Retina (tissue), 1 donor: ENCODE measurements at places on chromosomes 3 and 15.

- no peak for DNase-seq
These were observed 228.5 kb downstream of the CHL1 start for GRCh38 chr3:425079-425478.

DNA sequence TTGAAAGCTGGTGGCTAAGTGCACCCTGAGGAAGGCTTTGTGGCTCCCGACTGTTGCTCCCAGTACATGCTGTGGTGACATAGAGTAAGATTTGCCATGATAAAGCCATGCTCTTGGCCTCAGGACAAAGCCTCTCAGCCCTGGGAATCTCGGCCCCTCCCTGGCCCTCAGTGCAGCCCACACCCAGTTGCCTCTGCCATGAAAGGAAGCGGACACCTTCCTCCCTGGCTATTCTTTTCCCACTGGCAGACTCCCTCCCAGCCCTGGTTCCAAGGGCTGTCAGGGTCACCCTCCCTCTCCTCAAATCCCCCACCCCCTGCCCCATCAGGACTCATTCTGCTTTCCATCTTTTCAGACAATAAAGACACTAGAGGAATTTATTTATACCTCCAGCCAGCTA is 119.8 kb upstream of the NEO1 start:
- DNase-seq = no peak

DNA sequence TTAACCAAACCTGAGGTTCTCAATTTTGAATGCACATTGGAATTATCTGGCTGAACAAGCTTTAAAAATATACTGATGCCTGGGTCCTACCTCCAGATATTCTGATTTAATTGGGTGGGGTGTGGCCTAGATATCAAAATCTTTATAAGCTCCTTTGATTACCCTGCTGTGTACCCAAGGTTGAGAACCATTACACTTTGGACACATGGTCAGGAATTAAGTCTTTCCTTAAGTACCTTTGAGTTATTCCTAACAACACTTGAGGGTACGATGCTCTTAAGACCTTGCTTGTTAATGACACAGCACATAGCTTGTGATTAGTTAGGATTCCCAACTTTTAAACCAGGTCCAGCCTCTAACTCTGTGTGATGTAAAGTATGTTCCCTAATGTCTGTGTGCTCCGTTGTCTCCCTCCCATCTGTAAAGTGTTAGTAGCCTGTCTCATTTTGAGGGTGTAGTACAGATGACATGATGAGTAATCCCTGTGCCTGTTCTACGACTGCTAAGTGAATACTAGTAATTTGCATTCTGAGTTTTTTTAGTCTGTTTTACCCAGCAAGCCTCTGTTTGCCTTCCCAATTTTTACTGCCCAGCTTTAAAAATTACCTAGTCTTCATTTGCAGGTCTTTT is 154.9 kb downstream of the KLHL25 start:
- no peak for DNase-seq

- DNase-seq = no peak
These were observed 218.2 kb downstream of the ADAMTS17 start for GRCh38 chr15:100123611-100124010.

GRCh38 chr15:101255615-101256241 is 3.9 kb upstream of the CHSY1 start:
- DNase-seq = no peak

- DNase-seq = no peak
These were observed 62.2 kb upstream of the P2RY1 start for GRCh38 chr3:152772674-152773225.

- DNase-seq = no peak
These were observed 66.6 kb upstream of the UMPS start for GRCh38 chr3:124663690-124664089.

DNA sequence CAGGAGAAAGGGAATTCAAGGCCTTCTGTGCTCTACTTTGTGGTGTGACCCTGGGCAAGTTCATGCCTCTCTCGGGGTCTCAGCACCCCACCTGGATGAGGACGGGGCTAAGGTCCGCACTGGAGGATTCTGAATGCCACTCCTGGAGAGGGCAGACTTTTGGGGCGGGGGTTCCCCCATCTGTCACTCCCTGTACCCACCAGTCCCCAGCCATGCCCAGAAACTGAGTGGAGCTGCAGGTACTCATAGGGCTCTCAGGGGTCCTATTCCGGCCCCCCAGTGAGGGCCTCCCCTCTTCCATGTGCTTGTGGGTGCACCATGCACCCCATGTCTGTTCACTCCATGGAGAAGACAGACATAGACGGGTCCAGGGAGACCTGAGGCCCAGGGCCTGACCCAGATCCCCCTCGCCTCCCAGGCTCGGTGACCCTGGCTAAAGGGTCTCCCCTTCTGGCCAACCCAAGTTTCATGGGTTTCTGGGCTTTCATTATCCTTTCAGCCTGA is 26.0 kb downstream of the ACSBG1 start:
- no peak for DNase-seq

DNA sequence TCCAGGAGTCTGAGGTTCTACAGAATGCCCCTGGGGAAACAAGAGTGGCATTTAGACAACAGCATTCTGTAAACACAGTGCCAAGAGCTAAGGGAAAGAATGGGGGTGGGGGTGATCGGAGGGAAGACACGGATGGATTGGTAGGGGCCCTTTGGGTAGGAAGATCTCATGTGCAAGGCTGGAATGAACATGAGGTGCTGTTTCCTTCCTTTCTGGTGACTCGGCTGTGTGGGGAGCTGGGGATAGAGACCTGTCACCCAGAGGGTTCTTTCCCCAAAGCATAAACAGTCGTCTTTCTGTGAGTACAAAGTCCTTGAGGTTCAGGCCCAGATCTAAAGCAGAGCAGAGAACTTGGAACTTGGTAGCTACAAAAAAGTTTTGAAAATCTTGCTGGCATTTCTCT is 11.7 kb downstream of the TPM1 start:
- DNase-seq = no peak

DNA sequence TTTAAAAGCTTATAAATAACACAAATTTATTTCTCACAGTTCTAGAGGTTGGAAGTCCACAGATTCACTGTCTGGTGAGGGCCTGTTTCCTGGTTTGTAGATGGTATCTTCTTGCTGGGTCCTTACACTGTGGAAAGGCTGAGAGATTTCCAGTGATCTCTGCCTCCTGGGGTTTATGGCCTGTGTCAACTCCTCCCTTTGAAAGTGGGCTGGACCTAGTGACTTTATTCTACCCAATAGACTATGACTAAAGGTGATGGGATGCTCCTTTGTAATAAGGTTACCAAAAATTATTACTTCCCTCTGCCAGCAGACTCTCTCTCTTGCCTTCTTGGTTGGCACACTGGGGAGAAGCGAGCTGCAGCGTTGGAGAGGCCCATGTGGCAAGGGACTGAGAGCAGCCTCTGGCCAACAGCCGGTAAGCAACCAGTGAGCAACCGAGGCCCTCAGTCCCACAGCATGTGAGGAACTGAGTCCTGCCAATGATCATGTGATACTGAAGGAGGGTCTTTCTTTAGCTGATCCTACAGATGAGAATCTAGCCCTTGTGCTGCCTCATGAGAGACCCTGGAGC is 14.0 kb upstream of the COPG1 start:
- DNase-seq = no peak

GRCh38 chr3:4495294-4496086 is 2.3 kb downstream of the ITPR1 start:
- DNase-seq = no peak

GRCh38 chr3:124969963-124970722 is 35.6 kb upstream of the MUC13 start:
- no peak for DNase-seq

DNA sequence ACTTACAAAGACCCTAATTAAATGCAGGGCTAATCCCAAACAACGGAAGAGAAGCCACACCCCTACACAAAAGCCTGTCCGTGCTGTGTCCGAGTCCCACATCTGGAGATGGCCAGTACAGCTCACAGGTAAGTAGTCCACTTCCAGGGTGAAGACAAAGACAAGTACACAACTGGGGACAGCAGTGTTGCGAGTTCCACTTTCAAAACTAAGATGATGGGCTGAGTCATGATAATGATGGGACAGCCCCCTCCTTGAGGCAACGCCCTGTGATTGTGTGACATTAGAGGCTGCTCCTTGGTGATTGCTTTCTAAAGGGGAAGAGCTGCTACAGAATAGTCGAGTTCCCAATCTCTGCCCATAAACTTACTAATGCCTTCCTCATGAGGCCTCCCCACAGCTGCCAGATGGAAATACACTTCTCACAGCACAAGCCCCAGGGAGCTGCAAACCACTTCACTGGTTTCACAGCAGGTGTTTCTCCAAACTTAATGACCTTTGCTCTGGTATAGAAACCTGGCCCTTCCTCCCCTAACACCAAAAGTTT is 27.6 kb downstream of the RFT1 start:
- no peak for DNase-seq

DNA sequence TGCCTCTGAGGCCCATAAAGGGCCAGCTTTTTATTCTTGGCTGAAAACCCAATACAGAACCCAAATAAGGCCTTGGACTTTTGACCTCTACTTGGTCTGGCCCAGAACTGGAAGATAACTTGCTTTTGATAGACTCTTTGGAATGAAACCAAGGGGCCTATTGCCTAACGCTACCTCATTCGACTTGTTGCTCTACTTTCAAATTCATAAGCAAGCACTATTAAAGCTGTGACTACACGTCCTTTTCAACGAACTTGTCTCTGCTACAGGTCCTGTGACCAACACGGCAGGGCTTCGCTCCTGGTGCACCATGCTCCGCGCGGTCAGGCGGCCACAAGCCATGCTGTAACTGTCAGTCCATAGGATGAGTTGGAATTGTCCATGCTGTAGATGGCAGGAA is 385.4 kb downstream of the MFSD1 start:
- no peak for DNase-seq

GRCh38 chr15:75694241-75695182 is 18.1 kb downstream of the CSPG4 start:
- DNase-seq = peak; percentile 78

GRCh38 chr15:28132524-28133275 is 33.6 kb upstream of the OCA2 start:
- no peak for DNase-seq

DNA sequence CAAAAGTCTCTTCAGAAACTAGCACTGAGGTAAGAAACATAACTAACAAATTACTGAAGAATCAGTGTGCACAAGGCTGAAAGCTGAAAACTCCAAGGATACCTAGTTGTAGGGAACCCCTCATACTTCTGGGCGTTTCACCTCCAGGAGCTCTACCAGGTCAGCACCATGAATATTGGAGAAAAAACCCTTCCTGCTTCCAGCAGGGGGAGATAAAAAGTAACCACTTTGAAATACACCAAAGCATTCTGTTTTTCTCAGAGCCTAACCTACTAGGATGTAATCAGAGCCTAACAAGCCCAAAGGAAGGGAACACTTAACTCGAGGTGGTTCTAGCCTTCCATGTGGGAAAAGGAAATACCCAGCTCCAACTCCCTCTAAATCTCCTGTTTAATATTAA is 175.8 kb upstream of the MME start:
- peak; percentile 4 for DNase-seq

- DNase-seq = no peak
These were observed 19.8 kb upstream of the LYSMD4 start for GRCh38 chr15:99753066-99753465.

- no peak for DNase-seq
These were observed 2.2 kb upstream of the GLB1 start for GRCh38 chr3:33099109-33099645.

- DNase-seq = peak; percentile 19
These were observed 12.8 kb downstream of the MAN2A2 start for GRCh38 chr15:90915808-90916440.

DNA sequence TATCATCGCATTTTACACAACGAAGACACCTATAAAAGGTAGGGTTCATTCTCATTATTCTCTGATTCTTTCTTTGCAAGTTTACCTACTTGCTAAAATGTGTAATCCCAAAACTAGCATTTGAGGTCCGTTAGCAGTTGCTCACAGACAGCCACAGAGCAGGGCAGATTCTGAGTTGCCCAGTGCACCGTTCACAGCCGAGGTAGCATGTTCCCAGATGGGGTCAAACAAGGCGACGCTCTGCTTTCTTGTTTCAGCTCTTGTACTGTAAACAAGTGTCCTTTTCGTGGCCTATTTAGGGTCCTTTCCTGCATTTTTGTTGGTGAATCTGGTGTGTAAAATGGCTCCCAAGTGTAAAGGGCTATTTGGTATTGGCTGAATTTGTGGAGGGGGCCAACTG is 3.1 kb downstream of the PPP1R2 start:
- DNase-seq = no peak

GRCh38 chr15:90231028-90232017 is 2.4 kb downstream of the CIB1 start:
- DNase-seq = no peak

- no peak for DNase-seq
These were observed 61.3 kb upstream of the LPP start for GRCh38 chr3:188092648-188093047.

GRCh38 chr3:150409512-150410310 is 1.6 kb downstream of the TSC22D2 start:
- DNase-seq = peak; percentile 91

- DNase-seq = no peak
These were observed 12.0 kb downstream of the FSTL1 start for GRCh38 chr3:120438665-120439370.
